Activated CD4-positive, alpha-beta T cell treated with anti-CD3 and anti-CD28 coated beads, Interleukin-2, amount 10 ng/mL, durations not matched to agents 7 days and 5 days (primary cell): ENCODE measurements at places on chromosomes 12 and 14.
A peak's percentile ranks its signal among the peaks of the same experiment; 100 is the strongest.

DNA sequence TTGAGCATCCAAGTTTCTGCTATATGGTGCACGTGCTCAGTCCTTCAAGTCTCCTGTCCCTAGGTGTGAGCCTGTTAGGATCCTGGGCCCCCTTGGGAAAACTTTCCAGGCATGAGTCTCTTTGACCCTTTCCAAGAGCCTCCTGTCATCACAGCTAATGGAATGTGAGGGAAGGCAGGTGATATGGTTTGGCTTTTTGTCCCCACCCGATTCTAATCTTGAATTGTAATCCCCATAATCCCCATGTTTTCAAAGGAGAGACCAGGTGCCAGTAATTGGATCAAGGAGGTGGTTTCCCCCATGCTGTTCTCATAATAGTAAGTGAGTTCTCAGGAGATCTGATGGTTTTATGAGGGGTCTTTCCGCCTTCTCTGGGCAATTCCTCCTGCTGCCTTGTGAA is 265.5 kb downstream of the ATP23 start:
- DNase-seq, result no peak

DNA sequence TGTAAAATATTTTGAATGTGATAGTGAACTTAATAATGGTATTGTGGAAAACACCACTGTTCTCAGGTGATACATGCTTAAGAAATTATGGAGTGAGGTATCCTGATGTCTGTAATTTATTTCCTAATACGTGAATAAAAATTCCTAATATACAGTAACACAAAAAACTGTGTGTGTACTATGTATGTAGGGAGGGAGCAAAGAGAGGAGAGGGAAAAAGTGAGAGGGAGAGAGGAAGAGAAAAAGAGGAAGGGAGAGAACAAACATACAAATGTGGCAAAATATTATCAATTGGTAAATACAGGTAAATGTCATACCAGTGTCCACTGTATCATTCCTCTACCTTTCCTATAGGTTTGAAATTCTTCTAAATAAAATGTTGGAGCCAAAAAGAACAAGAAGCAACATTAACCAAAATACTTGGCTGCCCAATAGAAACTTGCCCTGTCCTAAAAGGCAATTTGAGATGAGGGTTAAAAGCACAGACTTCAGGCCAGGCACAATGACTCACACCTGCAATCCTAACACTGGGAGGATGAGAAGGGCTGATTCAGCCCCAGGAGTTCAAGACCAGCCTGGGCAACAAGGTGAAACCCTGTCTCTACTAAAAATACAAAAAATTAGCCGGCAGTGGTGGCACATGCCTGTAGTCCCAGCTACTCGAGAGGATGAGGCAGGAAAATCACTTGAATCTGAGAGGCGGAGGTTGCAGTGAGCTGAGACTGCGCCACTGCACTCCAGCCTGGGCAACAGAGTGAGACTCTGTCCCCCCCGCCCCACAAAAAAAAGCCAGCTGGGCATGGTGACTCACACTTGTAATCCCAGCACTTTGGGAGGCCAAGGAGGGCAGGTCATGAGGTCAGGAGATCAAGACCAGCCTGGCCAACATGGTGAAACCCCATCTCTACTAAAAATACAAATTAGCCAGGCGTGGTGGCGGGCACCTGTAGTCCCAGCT is 14.5 kb downstream of the R3HDM2 start:
- DNase-seq, result no peak

DNA sequence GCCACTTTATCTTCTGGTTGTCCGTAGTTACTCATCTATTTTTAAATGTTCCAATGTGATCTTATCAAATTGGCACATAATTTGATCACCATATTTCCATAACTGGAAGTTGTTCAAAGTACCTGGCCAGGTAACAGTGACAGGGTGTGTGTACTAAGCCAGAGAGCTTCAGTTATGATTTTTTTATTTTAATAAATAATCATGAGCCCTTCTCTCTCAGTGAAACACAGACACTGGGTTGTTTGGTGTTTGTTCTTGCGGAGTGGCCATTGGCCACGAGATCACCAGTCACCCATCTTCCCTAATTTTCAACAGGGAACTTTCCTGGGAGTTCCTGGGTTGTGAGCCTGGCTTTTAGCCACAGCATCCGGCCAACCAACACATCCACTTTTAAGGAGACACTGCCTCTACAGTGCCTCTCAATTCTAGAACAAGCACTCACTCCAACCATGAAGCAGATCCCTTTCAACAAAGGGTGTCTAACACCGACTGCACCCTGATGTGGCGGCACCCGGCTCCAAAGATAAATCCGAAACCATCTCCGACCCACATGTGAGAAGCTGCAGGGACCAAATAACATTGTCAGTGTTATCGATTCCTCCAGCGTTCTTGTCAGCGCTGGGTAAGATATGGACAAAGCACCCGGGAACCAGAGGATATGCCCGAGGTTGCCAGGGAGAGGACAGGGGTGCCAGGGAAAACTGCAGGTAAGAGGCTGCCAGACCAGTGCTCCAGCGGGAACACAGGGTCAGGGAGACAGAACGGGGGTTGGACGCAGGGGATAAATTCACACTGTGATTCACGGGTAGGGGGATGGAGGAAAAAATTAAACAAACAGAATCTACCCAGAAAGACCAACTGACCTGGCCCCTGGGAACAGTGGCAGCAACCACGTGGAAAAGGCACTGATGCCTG is 49.9 kb downstream of the FOXN3 start:
- no peak for DNase-seq

GRCh38 chr12:25051656-25052195 is 102.8 kb upstream of the BCAT1 start:
- peak; percentile 64 for DNase-seq

DNA sequence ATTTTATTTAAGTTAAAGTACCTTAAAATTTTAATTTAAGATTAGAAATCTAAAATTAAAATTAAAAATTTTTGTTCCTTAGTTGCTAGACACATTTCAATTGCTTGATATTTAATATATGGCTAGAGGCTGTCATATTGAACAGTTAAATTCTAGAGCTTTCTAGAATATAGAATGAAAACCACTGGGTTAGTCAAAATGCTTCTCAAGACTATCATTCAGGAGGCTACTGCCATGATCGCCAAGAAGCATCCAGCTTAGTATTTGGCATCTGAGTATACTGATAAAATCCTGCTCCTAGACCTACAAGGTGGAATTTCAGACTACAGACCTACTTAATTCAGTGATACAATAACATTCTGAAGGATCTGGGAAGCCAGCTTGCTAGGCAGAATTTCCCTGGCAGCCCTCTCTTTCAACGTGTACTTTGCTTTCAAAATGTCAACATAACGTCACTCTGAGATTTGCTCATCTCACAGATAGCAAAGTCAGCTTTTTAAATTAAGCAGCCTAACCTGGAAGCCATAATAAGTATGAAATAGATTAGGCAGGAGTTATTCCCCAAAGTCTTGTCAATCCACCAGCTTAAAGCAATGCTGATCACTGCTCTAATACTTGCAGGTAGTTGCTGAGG is 525.8 kb downstream of the FSCB start:
- no peak for DNase-seq

- DNase-seq, result no peak
These were observed 72.8 kb downstream of the C12orf42 start for GRCh38 chr12:103422746-103423515.

DNA sequence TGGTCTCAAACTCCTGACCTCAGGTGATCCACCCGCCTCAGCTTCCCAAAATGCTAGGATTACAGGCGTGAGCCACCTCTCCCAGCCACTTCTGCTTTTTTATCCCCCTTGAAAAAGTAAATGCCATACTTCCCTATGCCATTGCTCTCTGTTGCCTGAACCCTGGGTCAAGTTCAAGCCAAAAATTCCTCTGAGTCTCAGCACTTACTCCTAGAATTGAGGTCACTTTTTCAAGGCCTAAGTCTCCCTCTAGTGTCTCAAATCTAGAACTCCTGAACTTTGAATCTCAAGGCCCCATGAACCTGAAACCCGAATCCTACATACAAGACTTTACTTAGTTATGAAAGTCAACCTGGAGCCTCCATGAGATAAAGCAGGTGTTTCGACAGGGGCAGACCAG is 1.4 kb upstream of the APOBEC1 start:
- no peak for DNase-seq

DNA sequence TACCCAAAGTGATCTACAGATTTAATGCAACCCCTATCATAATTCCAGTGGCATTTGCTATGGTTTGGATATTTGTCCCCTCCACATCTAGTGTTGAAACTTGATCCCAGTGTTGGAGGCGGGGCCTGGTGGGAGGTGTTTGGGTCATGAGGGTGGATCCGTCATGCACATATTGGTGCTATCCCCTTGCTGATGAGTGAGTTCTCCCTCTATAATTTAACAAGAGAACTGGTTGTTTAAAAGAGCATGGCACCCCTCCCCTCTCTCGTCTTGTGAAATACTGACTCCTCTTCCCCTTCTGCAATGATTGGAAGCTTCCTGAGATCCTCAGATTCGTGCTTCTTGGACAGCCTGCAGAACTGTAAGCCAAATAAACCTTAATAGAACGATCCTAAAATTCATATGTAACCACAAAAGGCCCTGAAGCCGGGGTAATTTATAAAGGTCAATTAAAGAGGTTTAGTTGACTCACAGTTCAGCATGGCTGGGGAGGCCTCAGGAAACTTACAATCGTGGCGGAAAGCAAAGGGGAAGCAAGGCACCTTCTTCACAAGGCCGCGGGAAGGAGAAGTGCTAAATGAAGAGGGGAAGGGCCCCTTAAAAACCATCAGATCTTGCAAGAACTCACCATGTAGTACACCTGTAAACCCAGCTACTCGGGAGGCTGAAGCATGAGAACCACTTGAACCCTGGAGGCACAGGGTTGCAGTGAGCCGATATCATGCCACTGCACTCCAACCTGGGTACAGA is 41.2 kb downstream of the SLC39A9 start:
- no peak for DNase-seq

- DNase-seq, result no peak
These were observed 80.9 kb downstream of the DAD1 start for GRCh38 chr14:22508150-22508457.

DNA sequence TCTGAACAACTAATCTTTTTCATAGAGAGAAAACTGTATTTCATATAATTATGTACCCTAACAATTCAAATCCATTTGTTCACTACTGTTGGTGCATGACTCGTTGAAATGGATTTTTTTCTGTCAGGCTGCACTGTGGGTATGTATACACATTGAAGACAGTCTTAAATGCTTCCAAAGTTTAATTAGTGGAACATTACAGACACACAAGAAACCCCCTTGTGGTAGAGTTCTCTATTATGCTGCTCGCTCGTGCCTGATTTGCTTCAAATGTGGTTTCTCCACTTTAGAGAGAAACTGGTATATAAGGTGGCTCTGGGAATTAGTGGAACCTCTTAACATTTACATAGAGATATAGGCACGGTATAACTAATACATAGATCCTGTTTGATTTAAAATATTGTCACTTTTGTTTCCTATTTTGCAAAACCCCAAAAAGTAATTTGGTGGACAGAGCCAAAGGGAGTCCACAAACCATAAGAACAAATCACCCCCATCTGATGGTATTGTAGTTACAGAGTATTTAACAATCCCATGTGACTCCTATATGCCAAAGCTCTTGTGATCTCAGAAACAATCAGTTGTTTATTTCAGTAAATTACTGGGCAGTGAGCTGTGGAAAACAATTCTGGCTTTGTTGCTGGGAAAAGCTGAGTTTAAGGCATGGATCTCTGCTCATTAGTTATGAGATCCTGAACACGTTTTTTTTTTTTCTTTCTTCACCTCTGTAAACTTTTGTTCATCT is 159.5 kb downstream of the BRMS1L start:
- no peak for DNase-seq

DNA sequence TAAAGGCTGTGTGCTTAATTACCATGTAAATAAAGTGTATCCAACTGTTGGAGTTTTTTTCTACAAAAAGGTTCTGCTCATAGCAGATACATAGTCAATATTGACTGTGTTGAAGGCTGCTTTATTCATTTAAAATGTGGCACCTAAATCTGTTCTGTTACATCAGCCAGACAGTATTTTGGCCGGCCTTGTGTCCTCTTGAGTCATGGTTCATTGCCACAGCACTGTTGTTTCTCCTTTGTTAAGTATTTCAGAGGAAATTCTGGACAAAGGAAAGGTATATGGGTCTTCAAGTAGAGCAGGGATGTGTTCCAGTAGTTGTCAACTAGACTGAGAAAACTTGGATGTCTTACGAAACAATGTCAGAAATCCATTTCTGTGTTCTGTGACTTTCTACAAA is 95.5 kb downstream of the SLC38A6 start:
- no peak for DNase-seq

GRCh38 chr12:7190268-7191055 is 976 bp downstream of the PEX5 start:
- no peak for DNase-seq

DNA sequence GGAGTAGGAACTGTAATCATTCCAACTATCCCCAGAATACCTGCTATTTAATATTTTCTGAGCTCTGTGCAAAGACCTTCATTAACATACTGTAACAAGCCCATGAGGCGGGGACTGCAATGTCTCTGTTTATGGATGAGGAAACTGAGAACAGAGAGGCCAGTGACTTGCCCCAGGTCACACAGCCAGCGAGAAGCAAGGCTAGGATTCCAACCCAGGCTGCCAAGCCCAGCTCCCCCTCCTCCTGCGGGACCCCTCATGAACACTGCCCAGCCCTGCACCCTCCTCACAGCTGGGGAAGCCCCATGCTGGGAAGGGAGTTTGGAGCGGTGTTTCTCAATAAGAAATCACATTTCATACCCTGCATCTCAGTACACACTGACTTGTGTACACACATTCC is 10.9 kb downstream of the HVCN1 start:
- no peak for DNase-seq

GRCh38 chr14:76772300-76773187 is 11.3 kb downstream of the VASH1 start:
- no peak for DNase-seq

DNA sequence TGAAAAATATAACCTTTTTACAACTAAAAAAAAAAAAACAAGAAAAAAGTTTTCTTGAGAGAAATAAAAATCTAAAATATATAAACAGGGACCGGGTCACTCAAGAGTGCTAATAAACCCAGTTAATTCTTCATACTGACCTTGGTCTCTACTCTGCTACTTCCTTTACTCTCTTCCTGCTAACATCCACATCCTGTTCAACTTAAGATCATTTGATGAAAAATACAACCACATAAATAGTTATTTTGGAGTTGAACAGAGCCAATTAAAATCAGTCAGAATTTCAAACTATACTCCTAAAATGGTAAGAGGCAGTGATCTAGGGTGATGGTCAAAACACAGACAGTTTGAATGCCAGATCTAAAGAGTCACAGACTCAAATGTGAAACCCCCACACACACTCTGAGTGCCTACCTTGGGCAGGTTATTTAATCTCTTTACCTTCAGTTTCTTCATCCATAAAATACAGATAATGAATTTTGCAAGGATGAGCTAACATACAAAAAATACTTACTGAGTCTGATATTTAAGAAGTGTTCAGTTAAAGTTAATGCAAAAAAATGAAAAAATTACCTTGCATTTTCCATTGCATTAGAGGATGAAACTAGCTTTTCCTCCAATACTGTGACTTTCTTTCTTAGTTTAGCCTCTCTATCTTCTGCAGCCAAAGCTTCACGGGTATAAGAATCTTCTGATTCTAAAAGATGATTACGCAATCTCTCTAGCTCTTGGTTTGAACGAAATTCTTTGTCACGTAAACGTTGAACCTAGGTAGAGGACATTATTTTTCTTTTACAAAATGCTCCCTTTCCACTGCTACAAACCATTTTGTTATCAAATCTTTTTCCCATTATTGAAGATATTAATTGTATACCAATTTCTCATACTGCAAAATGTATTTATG is 40.9 kb downstream of the TRIP11 start:
- no peak for DNase-seq

- no peak for DNase-seq
These were observed 6.3 kb downstream of the FRS2 start for GRCh38 chr12:69476276-69477017.
